ENCODE measurements at places on chromosomes 2 and 18.
A peak's percentile ranks its signal among the peaks of the same experiment; 100 is the strongest.

GRCh38 chr2:202104286-202104870 is 31.3 kb downstream of the KIAA2012 start:
- DNase-seq, result peak; percentile 54

- DNase-seq, result no peak
Observed at GRCh38 chr2:128485761-128486639, 167.3 kb upstream of the HS6ST1 start.

DNA sequence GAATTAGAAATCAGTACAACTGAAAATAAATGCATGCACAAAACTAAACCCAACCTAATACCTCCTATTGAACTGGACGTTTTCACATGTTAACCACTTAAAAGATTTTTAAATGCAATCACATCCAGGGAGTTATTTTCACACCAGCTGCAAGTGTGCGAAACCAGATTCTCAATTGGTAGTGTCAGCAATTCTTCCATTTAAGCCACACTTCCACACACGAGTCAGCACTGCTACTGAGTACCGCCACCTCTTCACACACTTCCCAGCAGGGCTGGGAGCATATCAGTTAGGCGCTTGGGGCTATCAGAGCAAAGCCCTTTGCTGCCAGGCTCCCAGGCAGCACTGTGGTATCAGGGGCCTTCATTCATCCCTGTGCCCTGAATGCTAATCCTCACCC is 14.2 kb downstream of the ERCC3 start:
- no peak for DNase-seq

- DNase-seq, result peak; percentile 50
Observed at GRCh38 chr18:75247611-75248421, 37.2 kb downstream of the TSHZ1 start.

DNA sequence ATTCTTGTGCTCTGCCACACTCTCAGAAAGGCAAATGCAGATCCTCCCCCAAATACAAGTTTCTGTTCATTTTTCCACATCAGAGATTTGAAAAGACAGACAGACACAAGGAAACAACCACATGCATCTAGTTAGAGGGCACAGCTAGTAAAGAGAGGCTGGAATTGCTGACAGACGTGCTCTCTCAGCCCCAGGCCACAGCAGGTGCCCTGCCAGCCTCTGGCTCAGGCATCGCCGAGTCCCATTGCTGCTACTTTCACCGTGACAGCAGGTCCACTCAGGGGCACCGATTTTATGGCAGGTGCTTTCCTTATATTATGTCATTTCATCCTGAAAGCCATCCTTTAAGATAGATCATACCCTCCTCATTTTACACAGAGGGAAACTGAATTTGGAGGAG is 507.5 kb downstream of the EIPR1 start:
- DNase-seq, result no peak
